ENCODE measurements at places on chromosomes 13 and 19. TPM values are rescaled to one million over a fixed set of nuclear protein-coding genes. Genes with fewer than 3 reads are reported as not detected.

The KIR2DL4 gene
- total RNA-seq = not detected

The EBI3 gene
- total RNA-seq = 3.1 TPM

The TNFSF11 gene
- total RNA-seq = not detected

The ZNF460 gene
- 0.84 TPM for total RNA-seq

The CD320 gene
- 62.4 TPM for total RNA-seq

The MICOS13 gene
- 68.3 TPM for total RNA-seq

The TRPC4 gene
- total RNA-seq = 0.18 TPM

The NLRP7 gene
- not detected for total RNA-seq

The ZNF136 gene
- 1.3 TPM for total RNA-seq

The ZNF256 gene
- 1.4 TPM for total RNA-seq

The IGFL3 gene
- total RNA-seq = not detected

The GDF15 gene
- 56.6 TPM for total RNA-seq

The IZUMO4 gene
- 0.83 TPM for total RNA-seq
